ENCODE measurements at places on chromosomes 1 and 21.
A peak's percentile ranks its signal among the peaks of the same experiment; 100 is the strongest.

DNA sequence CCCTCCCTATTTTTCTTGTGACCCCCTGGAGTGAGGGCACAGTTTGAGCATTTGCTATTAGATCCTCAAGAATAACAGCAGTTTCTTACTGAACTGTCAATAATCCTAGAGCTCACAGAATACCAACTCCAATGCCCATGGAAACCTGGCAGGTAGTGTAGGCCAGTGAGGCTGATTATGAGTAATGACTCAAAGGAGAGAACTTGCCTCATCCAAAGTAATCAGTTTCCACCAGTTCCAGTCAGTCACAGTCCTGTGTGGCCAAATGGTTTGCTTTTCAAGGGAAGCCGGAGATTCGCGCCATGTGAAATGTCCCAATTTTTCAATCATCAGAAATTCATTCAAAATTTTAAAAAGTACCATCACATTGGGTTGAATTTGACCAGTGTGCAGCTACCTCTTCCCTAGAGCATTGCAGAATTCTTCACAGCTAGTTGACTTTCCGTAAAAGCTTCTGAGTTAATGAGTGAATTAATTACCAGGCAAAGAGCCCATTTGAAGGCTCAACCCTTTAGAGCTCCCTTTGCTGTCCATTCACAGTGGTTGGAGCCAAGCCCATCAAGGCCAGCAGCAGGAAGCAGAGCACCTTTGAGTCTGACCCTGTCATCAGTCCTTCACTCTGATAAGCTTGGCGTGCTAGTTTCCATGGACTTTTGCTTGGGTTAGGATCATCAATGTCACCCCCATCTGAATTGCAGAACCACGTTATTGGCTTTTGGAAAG lies 170.3 kb downstream of the KAZN start:
- no peak for DNase-seq

- no peak for DNase-seq
Measured at GRCh38 chr1:176885751-176886150, 278.8 kb downstream of the ASTN1 start.

DNA sequence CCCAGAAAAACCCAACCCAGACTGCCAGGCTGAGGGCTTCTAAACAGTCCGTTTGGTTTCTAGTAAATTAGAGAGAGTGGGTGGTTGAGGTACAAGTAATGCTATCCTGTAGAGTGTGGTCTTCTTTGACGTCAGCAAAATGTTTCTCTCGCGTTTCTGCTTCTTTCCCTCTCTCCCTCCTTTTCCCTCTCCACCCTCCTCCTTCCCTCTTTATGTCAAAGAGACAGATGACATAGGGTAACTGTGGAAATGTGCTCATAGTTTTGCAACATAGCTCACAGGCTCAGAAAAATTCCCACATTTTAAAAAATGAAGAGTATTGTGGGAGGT lies 158.3 kb downstream of the TOMM20 start:
- DNase-seq: no peak

DNA sequence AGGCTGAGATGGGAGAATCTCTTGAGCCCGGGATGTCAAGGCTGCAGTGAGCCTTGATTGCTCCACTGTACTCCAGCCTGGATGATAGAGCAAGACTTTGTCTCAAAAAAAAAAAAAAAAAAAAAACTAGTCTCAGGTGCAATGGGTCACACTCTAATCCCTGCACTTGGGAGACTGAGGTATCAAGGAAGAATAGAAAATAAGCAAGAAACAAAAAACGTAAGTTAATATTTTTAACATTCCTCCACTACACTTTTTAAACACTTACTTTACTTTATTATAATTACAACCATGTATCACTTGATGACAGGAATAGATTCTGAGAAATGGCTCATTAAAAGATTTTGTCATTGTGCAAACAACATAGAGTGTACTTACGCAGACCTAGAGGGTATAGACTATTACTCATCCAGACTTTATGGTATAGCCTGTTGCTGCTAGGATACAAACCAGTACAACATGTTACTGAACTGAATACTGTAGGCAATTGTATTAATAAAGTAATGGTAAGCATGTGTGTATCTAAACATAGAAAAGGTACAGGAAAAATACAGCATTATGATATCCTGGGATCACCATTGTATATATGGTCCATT lies 1244.1 kb upstream of the ADGRL4 start:
- no peak for DNase-seq

DNA sequence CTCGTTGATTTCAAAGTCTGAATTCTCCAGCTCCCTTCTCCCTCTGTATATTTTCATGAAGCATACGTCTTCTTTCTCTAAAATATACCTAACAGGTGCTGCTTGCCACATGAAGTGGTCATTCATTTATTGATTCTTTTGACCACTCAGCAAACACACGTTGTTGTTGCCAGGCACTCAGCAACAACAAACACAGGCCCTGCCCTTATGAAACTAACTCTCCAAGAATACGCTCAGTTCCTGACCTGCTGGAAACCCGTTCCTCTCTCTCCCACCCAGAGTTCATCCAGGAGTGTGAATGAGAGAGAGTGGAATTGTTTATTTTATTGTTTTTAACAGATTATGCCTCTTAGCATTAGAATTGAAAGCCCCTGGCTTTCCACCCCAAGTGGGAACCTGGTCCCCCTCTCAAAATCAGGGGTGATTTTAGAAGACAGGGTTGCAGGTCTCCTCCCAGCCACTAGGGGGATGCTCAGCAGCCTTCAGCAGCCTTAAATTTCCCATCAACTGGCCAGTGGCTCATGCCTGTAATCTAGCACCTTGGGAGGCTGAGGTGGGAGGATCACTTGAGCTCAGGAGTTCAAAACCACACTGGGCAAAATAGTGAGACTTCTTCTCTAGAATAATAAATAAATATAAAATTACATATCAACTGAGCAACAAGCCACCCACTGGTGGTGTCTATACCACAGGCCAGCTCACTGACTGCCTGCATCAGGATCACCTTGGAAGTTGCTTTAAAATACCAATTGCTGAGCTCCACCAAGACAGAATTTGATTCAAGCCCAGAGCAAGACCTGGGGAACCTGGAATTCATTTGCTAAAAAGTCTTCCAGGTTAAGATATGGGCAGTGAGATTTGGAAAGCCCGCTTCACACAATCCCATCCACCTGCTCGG lies 181.0 kb upstream of the KLHDC7A start:
- DNase-seq: peak; percentile 2

DNA sequence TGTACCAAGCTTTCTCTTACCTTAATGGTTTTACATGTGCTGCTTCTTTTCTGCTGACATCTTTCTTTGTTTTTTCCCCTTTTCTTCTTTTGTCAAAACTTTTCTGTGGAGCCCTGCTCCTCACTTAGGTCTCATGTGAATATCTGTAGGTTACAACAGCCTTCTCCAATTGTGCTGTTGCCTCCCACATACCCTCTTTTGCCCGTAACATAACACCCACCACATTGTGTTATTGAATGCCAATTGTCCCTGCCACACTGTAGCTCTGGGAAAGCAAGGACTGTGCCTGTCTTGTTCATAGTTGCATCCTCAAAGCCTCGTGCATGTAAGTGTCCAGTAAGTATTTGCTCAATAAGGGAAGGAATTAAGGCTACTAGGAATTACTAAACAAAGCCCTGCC lies 46.3 kb upstream of the AKT3 start:
- DNase-seq: no peak

DNA sequence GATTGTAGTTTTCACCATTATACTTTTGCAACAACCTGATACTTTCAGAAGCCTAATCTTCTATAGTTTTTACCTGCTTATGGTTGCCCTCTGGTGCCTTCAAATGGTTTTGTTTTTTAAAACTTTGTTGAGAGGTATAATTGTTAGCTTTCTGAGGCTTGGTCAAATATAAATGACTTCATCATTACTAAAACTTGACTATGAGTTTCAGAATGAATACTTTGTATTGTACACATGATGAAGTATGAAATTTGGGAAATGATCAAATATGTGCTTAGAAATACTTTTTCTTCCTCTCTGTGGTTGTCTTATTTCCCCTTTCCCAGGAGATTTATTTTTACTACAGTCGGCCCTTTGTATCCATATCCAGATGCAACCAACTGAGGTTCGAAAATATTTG lies 151.8 kb upstream of the B3GALT2 start:
- DNase-seq: no peak

Data from activated T-cell treated with anti-CD3 and anti-CD28 coated beads for 48 hours (primary cell).